ENCODE measurements at places on chromosomes 5 and 9.

DNA sequence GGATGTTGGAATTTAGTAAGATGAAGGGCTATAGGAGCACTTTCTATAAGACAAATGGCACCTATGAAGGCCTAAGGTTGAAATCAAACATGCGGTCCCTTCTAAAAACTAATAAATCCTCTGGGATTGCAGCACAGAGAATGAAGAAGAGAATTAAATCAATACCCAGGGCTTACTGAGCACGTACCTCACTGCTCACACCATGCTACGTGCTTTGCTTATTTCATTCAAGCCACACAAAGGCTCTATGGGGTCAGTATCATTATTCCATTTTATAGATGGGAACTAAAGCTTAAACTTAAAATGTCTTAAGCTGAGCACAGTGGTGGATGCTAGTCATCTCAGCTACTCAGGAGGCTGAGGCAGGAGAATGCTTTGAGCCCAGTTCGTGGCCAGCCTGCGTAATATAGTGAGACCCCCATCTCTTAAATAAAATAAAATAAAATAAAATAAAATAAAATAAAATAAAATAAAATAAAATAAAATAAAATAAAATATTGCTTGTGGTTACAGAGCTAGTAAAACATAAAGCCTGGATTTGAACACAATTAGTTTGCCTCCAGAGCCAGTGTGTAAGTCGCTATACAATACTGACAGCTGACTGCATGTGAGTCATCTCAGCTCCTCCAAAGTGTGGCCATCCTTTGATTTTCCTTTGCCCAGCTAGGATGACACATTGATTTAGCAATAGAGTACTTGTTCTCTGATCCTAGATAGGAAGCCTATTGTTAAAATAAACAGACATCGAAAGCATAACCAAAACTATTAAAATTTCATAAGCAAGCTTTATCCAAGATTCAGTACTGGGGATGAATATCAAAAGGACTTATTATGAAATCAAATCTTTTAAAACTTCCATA lies 20.9 kb upstream of the DPYSL3 start:
- DNase-seq, result no peak

DNA sequence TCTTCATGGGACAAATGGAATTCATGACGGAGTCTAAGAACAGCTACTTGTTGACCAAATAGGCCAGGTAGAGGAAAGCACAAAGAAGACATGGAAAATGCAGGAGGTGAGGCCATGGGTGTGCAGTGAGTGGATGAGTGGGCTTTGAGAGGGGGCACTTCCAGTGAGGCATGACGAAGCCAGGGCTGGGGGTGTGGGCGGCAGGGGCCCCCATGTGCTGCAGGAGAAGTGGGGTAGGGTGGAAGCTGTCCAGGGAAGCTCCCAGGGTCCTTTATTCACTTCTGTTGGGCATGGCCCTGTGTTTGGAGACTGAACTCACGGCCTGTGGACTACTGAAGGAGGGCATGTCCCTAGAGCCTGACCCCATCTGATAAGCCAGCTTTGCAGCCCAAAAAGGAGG lies 127.6 kb upstream of the SLC25A48 start:
- no peak for DNase-seq

DNA sequence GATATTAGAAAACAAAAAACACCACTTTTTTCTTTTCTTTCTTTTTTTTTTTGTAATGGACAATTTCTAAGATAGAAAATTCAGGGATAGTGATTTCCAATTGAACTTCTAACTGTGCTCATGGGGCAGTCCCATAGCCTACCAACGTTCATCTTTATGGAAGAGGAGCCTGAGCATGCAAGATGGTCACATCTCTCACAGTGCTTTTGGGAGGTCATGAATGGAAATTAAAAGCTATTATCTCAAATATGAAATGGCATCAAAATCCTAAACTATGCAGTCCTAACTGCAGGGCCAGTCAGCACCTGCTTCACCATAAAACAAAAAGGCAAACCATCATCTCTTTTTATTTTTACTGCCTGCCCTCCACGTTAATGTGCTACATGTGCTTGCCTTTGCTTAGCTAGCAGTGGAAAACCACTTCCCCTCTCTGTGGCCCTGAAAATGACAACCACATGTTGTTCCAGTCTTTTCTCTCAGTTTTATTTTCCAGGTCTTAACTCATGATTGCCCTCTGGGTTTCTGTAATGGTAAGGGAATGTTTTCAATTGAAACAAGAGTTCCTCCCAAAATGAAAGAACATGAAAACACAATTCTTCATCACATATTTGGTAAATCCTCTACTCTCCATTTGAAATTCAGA lies 16.7 kb downstream of the IFNB1 start:
- DNase-seq, result no peak

DNA sequence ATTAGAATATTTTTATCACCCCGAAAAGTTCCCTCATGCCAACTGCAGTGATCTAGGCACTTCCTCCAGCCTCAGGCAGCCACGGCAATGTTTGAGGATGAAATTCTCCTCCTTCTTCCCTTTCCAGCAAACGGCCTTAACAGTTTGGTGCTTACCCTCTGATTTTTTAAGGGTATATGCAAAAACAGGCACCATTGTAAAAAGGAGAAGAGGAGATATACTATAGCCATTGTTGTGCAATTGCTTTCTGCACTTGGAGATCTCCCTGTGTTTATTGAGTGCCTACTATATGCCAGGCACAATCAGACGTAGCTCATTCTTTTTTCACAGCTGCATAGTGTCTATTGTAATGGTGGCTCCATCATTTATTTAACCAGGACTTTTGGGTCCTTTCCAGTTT lies 29.4 kb downstream of the GSN start:
- no peak for DNase-seq

DNA sequence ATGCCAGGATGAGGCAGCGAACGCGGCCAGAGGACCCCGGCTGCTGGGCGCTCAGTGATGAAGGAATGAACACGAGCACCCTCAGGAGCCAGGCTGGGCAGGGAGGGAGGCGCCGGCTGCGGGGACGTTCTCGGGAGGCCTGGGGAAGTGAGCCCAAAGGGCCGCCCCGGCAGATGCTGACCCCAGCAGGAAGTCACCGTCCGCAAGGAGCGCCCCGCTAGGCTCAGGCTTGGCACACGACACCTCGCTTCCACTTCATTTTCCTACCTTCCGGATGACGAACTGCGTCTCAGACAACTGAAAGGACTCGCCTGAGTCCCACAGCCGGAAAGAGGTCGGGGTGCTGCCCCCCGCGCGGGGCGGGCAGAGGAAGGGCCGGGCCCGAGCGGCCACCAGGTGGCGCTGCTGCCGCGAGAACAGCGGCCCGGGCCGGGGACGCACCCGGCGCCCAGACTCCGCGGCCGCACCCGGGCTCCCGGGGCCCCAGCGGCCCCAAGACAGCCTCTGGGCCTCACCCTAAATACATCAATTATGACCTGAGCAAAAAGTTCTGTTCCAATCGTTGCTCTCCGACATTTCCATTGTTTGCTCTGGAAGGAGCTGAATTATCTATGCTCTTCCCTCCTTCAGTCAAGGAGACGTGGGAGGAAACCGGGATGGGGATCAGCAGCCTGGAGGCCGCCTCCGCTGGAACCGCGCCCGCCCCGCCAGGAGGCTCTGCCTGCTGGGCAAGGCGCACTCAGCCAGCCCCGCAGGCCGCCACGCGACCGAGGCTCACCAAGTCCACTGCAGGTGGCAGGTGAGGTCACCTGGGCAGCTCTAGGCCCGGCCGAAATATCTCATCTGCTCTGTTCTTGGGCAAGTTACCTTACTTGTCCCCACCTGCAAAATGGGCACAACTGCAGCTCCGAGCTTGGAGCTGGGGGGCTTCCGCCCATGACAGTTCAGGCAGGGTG lies 107.0 kb downstream of the ZNF354C start:
- peak; percentile 69 for DNase-seq

DNA sequence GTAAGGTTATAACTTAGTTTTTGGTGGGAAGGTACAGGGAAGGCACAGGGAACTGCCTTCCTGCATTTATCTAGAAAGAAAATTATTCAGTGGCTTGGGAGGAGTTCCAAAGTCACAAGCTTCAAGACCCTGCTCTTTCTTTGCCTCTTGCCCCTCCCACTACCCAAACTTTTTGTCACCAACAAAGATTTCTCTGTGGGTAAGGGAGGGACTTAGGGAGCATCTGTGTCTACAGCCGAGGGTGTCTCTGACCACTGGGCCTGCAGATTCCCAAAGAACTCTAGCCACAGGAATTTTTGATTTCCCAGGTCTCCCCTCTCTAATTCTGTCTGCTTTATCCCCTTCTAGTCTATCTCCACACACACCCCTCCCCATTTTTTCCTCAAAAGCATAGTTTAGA lies 2.1 kb downstream of the ECSCR start:
- no peak for DNase-seq

- peak; percentile 16 for DNase-seq
These were observed 147.1 kb downstream of the ZNF608 start for GRCh38 chr5:124599028-124599973.

DNA sequence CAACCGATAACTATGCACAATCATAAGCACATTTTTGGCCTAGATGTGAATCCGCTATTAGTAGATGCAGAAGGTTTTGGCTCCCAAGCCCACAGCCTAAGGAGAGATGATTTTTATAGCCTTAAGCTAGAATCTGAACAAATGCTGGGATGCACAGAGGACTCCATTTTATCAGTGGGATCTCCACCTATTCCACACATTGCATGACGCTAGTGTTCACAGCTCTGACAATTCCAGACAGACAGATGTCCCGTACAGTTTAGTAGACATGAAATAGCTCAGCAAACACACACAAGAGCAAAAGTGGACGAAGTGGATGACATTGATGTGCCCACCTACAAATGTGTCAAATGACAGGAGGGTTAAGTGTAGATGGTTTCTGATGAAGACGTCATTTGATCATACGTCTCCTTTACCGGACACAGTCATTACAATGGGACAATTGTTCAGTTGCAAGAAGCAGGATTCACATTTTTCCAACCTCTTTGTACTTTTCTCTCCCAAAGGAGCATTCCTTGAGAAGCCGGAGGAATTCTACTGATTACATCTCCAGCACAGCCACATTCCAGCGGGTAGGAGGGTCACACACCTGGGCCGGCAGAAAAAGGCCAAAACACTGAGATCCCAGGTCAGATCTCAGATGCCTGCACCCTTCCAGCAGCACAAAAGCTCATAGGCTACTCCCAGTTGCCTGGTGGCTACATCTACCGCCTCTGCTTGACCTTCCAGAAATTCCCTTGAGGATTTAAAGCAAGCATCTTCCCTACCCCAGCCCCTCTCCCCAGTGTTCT lies 202.4 kb downstream of the SLIT3 start:
- DNase-seq, result no peak

- DNase-seq, result no peak
These were observed 7.7 kb downstream of the CXXC5 start for GRCh38 chr5:139655727-139656271.

GRCh38 chr5:14929293-14930065 lies 57.9 kb upstream of the ANKH start:
- peak; percentile 46 for DNase-seq

GRCh38 chr5:172574871-172575223 lies 66.2 kb upstream of the NEURL1B start:
- no peak for DNase-seq

DNA sequence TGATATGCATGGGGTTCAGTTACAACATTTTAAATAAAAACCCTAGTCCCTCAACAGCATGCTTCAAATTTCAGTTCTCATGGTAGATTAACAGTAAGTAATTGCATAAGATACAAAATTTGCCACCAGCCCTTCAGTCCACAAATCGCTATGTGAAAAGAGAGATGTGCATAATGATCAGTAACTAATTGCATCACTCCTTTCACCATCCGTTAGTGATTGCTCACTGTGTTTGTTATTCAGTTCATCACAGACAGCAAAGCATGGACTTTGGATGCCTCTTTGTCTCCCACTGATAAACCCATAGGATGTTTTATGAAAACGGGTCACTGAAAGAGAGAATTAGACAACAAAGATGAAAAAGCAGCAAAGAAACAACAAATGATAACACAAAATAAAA lies 103.2 kb downstream of the MCTP1 start:
- DNase-seq, result no peak

- no peak for DNase-seq
These were observed 86.2 kb upstream of the CDH9 start for GRCh38 chr5:27124590-27124989.

- no peak for DNase-seq
These were observed 99.0 kb downstream of the ICE1 start for GRCh38 chr5:5521478-5521877.

- DNase-seq, result no peak
These were observed 35.9 kb downstream of the STOM start for GRCh38 chr9:121333950-121334773.

GRCh38 chr9:26800322-26800721 lies 92.3 kb downstream of the CAAP1 start:
- DNase-seq, result no peak

- DNase-seq, result no peak
These were observed 89.2 kb downstream of the TEK start for GRCh38 chr9:27198190-27198589.

- no peak for DNase-seq
These were observed 240.2 kb upstream of the NFIL3 start for GRCh38 chr9:91663858-91664257.

- DNase-seq, result no peak
These were observed 3.4 kb downstream of the S1PR3 start for GRCh38 chr9:88994469-88995199.

DNA sequence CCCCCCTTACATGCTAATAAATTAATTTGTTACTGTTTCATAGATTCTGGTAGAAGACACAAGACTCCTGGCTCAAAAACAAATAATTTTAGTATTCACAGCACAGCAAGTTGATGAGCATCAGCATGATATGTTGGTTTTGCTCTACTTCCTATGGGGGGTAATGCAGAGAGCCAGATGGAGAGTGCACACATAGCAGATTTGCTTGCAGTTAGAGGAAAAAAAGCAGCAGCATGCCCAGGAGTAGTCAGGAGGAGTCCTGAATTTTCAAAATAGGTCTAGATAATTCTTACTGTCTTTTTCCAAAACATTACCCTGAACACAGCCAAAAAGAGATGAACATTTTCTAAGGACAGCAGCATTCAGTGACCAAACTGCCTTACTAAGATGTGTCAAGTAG lies 261.3 kb downstream of the COX7C start:
- peak; percentile 38 for DNase-seq

DNA sequence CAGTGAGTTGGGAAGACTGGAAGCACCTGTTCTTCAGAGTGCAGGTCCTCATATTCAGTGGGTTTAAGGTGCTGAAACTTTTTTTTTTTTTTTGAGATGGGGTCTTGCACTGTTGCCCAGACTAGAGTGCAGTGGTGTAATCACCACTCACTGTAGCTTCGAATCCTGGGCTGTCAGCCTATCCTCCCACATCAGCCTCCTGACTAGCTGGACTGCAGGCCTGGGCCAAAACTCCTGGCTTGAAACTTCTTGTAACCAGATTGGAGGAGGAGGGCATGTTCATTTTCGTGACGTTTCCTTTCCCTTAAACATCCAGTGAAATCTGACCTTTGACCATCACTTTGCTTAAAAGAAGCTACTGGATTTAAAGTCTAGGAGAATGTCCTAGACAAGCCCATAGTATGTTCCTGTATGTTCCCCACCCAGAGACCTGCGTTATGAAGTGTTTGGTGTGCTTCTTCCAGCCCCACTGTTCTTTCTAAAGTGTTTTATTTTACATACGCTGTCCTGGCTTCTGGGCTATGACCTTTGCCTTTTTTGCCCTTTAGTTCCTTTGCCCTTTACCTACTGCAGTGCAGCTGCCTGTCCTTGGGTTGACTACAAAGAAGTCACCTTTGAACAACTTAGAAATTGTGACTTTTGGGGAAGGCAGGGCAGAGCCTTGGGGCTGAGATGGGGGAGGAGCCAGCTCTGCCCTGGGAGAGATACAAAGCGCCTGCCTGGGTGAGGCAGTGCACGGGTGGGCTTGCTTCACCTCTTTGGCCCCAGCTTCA lies 18.4 kb downstream of the TENT4A start:
- DNase-seq, result no peak

GRCh38 chr5:81395262-81395661 lies 1.3 kb upstream of the ACOT12 start:
- no peak for DNase-seq

Data from cerebellum (tissue), 4 donors.